GM12878 (cell line): ENCODE measurements at places on chromosomes 1 and 21.

DNA sequence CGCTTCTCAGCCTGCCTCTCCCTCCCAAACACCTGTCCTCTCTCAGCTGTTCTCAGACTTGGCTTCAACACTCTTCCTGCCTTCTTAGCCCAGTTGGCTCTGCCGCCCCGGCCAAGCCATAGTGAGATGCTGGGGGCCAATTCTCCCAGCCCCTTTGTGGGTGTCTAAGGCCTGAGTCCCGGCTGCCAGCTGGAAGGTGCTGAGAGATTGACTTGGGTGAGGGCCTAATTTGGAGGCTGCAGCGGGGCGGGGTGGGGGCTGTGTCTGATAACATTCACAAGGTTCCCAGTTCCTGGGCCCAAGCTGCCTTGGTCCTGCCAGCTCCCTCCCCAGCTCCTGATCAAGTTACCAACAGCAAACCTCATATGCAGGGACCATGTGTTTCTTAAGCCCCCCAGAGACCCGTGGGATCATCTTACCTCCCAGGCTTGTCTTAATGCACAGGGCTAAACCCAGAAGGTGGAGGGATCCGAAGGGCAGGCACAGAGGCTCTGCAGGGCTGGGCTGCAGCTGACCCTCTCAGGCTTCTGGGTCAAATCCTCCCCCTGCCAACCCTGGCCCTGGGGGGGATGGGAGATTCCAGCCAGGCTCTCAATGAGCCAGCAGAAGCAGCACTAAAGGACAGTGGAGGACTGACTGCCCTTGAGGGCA, 9.8 kb downstream of the INKA2 start:
- DNase-seq: no peak

- DNase-seq: no peak
Measured at GRCh38 chr1:43557744-43558245, 27.1 kb downstream of the PTPRF start.

- peak; percentile 11 for DNase-seq
Measured at GRCh38 chr1:37851782-37852210, 7.6 kb downstream of the MTF1 start.

- no peak for DNase-seq
Measured at GRCh38 chr1:156165083-156165482, 11.7 kb downstream of the SEMA4A start.

- no peak for DNase-seq
Measured at GRCh38 chr1:147109762-147110161, 62.5 kb downstream of the PRKAB2 start.

- no peak for DNase-seq
Measured at GRCh38 chr1:216604771-216605170, 118.5 kb downstream of the ESRRG start.

GRCh38 chr1:78641558-78641957, 8.1 kb upstream of the IFI44 start:
- no peak for DNase-seq

GRCh38 chr1:62064829-62065407, 129.7 kb upstream of the L1TD1 start:
- no peak for DNase-seq

DNA sequence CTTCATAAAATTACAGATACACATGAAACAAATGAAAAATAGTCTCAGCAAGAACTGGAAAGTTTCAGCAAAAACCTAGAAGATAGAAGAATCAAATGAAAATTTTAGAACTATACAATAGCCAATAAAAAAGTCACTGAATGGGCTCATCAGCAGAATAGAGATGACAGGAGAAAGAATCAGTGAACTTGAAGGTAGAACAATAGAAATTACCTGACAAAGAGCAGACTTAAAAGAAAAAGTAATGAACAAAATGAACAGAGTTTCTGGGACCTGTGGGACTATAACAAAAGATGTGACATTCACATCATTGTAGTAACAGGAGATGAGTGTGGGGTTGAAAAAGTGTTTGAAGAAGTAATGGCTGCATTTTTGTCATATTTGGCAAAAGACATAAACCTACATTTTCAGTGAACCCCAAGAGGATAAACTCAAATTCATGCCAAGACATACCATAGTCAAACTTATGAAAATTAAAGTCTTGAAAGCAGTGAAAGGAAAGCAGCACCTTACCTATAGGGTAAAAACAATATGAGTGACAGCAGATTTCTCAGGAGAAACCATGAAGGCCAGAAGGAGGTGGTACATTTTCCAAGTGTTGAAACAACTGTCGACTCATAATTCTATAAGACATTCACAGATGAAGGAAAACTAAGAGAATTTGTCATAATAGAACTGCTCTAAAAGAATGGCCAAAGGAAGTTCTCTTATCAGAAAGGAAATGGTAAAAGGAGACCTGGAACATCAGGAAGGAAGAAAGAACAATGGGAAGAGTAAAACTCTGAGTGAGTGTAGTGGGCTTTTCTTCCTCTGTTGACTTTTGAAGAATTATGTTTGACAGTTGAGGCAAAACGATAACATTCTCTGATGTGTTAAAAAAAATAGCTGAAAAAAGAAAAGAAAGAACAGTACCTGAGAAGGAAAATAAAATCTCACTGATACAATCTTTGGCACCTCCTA, 23.5 kb downstream of the NTPCR start:
- DNase-seq: no peak

DNA sequence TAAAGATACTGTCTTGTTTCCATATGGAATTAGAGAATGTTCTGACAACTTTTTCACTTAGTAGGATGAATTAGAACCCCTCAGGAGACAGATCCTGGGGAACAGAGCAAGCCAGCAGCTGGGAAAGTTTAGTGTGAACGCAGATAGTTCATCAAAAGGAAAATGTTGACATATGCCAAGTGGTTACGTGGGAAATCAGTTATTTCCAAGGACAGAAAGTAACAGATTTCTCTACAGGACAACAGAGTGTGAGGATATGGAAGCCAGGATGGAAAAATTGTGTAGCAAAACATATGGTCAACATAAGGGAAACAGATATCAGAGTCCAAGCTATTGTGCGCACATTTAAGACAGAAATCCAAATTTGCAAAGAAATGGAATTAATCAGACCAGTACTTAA, 419.5 kb downstream of the LRRIQ3 start:
- no peak for DNase-seq

GRCh38 chr1:2046174-2046917, 3.9 kb upstream of the PRKCZ start:
- no peak for DNase-seq

DNA sequence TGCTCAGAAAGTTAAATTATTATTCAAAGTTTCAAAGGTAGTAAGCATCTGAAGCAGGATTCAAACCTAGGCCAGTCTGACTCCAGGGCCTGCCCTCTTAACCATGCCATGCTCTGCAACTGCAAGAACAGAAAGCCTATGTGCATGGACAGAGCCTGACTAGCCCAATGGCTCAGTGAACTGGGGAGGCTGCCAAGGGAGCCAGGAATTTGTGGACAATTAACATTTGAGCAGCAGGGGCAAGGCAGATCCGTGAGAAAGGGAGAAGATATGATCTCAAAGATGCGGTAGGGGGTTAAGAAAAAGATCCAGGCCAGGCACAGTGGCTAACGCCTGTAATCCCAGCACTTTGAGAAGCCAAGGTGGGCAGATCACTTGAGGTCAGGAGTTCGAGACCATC, 6.5 kb upstream of the ATP1A4 start:
- DNase-seq: no peak

- DNase-seq: no peak
Measured at GRCh38 chr1:35650416-35650815, 9.1 kb upstream of the PSMB2 start.

- no peak for DNase-seq
Measured at GRCh38 chr1:80624682-80625081, 1176.1 kb upstream of the ADGRL2 start.

DNA sequence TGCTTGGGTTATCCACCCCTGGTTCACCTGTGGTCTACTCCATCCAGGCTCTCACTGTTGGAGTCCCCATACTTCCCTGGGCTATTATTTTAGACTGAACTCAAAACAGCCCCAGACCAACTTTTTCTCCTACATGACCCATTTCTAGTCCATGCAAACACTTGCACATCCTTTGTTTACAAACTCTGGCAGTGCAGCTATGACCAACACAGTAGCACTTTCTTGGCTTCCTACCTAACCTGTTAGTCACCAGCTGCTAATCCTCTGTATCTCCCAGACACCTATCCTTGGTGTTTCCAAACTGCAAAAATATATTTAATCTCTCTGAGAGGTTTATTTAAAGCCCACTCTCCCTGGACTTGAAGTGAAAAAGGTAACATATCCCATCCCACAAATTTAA, 90.8 kb downstream of the DDAH1 start:
- DNase-seq: no peak

DNA sequence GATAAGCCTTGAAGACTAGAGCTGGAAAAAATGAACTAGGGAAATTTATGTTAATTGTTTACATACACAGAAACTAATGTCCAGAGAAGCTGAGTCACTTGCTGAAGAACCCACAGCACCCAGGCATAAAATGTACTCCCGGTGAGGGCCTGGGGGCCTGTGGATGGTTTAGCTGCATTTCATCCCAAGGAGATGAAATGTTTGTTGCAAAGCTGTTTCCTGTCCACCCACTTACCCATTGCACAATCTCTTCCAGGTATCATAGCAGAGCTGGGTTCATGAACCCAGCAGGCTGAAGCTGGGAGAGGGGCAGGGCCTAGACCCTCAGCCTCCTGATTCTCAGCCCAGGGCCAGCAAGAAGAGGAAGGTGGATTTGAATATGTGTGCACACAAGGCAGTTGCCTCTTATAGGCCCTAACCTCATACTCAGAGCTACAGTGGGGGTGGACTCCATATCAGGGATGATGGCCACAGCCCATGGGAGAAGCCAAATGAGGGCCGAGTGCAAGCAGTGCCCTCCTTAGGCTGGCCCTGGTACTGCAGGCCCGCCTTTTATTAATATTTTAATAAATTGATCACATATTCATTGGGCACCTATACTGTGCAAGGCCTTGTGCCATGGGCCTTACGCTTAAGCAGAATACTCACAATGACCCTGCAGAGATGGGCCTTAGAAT, 110.8 kb downstream of the LACTBL1 start:
- DNase-seq: no peak

- DNase-seq: peak; percentile 21
Measured at GRCh38 chr1:22749919-22750684, 39.5 kb downstream of the EPHB2 start.

- DNase-seq: no peak
Measured at GRCh38 chr1:17914987-17915386, 159.9 kb downstream of the ACTL8 start.

GRCh38 chr1:226497276-226497833, 51.2 kb upstream of the STUM start:
- DNase-seq: no peak

GRCh38 chr1:116165572-116165971, 54.4 kb downstream of the MAB21L3 start:
- DNase-seq: no peak

DNA sequence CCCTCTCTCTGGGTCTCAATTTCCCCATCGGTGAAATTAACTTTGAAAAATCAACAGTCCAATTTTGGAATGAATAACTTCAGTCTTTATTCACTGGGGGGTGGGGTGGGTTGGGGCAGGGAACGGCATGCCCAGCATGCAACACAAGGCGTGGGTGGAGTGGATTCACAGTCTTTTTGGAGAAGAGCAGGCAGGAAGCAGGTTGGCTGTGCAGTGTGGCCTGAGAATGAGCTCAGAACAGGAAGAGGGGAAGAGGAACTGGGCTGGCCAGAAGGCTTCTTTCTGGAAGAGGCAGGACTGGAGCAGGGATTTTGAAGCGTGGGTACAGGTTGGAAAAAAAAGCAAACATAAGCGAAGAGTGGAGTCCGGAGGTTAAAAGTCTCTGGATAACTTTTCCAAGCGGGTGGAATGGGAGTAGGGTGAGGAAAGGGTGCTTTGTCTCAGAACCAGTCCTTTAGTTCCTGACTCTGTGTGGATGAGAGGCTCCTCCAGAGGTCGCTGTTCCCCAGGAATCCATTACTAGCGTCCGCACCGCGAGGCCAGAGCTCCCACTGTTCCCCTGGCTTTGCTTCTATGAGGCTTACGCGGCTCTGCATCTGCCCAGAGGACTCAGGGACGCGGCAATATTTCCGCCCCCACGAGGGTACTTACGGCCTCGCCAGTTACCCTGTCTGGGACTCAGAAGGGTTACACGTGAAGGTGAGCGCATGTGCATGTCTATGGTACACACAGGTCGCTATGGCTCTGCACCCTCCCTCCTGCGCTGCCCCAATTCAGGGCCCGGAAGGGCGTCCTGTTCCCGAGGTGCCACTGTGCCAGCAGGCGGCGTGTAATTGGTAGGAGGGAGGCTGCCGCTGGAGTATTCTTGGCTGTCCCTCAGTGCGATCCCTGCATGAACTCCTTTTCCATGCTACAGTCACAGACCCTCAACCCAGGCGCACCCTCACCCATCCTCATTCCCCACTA, 5.5 kb upstream of the FOXD2 start:
- DNase-seq: peak; percentile 34

DNA sequence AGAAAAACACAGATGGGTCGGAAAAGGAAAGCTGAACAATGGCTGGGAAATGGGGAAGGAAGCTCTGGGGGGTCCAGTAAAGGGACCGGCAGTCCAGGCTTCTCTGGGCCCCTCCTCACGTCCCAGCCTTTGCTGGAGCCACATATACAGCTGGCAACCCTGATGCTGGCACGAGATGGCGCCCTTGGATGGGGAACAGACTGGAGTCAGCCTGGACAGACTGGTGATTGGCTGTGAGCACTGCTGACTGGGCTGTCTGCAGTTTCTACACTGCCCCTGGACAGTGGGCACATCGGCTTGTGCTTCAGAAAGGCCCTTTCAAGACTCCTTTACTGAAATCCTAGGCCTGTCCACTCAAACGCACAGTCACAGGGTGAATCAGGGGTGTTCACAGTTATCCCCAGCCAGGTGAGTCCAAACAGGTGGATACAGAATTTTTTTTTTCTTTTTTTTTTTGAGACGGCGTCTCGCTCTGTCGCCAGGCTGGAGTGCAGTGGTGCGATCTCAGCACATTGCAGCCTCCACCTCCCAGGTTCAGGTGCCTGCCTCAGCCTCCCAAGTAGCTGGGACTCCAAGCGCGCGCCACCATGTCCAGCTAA, 31.1 kb upstream of the ZBTB40 start:
- no peak for DNase-seq

DNA sequence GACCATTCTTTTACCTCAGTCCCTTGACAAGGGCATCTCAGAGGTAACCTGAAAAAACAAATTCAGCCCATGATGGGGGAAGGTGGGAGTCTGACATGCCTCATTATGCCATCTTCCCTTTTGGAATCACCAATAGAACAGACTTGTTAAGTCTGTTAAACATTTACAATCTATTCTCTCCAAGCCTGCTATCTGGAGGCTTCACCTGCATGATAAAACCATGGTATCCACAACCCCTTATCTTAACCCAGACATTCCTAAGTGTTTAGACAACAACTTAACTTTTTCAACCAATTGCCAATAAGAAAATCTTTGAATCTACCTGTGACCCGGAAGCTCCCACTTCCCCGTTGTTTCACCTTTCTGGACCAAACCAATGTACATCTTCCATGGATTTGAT, 233.0 kb upstream of the CACYBP start:
- no peak for DNase-seq

DNA sequence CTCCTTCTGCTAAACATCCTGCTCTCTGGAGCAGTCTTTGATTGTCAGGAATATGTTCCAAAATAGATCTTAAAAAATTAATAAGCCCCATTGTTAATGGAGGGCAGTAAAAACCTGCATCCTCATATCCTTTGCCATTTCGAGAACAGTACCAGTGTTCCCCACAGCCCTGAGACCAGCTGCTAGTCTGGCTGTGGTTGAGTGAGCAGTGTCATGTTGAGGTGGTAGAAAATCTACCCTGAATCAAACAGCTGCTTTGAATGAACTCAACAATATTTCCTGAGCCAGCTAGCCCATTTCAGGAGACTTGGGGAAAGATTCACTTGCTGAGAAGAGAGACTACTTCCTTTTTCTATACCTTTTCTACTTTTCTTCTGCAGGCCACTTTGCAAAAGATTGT, 24.4 kb downstream of the FABP3 start:
- no peak for DNase-seq
